H54 (cell line): ENCODE measurements at places on chromosomes 4 and X.

DNA sequence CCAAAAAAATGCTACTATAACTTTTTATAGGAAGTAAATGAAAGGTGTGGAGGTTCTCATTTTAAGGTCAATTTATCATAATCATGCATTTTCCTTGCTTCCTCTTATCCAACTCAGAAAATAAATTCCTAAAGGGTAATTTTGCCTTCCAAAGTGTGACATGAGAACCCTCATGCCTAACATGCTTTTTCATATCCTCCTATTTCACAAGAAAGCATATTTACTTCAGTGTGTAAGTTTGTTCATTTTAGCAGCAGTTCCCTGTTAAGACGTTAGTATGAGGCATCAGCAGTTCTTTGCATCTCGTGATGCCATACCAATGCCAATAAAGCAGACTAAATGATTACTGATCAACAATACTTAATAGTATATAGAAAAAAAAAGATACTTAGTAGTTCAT is 18.4 kb downstream of the WDFY3 start:
- DNase-seq = no peak

- no peak for DNase-seq
Observed at GRCh38 chr4:152970102-152970820, 34.1 kb downstream of the FHDC1 start.

- peak; percentile 29 for DNase-seq
Observed at GRCh38 chr4:74374561-74375327, 9.8 kb downstream of the EREG start.

DNA sequence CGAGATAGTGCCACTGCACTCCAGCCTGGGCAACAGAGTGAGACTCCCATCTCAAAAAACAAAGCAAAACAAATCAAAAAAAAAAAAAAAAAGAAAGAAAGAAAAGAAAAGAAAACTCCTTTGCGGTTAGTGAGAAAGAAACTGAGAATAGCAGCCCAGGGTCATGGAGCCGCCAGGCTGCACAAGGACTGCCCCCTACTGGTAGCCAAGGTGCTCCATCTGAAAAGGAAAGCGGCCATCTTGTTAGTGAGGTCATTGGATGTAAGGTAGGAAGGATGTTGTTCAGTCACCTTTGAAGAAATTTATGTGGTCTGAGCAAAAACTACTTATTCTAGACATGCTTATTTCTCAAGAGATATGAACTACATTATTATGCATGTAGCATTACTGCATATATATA is 660.6 kb upstream of the TENM3 start:
- DNase-seq = no peak

GRCh38 chrX:124592744-124593143 is 246.4 kb downstream of the SH2D1A start:
- DNase-seq = no peak

DNA sequence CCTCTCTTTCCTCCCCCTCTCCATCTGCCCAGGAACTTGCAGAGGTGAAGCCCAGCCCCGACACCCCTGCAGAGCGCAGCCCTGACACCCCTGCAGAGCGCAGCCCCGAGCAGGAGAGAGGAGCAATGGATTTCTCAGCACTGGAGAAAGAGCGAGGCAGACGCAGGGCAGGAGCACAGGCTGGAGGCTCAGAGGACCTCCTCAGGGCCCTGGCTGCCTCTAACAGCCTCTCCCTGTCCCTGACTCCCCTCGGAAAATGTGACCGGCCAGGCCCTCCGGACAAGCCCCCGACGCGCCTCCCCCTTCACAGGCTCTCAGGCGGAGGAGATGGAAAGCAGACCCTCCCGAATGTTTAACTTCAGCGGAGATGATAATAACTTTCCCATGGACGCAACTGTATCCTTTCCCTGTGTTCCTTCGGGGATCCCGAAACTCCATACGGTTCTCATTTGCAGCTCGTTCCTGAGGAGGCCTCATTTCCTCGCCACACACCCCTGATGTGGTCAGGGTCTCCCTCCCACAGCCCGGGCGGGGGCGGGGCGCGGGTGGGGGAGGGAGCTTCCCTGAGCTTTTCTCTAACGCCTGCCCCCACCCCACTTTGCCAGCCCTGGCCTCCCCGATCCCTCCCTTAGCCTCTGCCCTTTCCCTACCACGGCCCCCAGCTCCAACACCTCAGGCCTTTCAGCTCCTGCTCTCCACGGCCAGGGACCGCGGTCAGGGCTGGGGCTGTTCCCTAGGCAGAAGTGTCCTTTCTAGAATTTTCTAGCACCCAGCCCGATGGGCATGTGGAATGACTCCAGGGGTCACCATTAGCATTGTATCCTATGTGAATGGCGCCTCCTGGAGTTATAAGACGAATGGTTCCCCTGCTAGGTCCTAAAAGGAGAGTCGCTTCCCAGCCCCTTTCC is 201.1 kb upstream of the BCOR start:
- DNase-seq = no peak

GRCh38 chr4:47075262-47075661 is 43.9 kb downstream of the GABRB1 start:
- no peak for DNase-seq

- DNase-seq = no peak
Observed at GRCh38 chr4:11910812-11911211, 482.1 kb upstream of the HS3ST1 start.

- no peak for DNase-seq
Observed at GRCh38 chr4:147730333-147730732, 1.6 kb upstream of the ARHGAP10 start.

DNA sequence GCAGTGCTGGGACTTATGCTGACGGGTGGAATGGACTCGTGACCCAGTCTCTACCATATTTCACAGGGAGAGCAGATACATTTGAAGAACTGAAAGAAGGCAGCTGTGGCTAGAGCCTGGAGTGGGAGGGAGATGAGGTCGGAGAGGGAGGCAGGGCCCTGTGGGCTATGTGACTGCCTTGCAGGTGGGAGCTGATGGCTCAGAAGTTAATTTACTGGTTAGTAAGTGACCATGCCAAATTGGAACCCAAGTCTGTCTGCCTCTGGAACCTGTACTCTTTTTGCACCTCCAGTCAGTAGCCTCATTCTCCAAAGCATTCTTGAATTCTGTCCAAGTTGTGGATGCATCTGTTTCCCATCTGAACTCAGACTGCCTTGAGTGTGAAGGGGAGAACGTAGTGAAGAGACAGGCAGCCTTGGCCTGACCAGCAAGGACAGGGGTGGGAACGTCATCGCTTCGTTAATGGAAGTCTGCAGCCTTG is 92.3 kb downstream of the REPS2 start:
- DNase-seq = no peak

DNA sequence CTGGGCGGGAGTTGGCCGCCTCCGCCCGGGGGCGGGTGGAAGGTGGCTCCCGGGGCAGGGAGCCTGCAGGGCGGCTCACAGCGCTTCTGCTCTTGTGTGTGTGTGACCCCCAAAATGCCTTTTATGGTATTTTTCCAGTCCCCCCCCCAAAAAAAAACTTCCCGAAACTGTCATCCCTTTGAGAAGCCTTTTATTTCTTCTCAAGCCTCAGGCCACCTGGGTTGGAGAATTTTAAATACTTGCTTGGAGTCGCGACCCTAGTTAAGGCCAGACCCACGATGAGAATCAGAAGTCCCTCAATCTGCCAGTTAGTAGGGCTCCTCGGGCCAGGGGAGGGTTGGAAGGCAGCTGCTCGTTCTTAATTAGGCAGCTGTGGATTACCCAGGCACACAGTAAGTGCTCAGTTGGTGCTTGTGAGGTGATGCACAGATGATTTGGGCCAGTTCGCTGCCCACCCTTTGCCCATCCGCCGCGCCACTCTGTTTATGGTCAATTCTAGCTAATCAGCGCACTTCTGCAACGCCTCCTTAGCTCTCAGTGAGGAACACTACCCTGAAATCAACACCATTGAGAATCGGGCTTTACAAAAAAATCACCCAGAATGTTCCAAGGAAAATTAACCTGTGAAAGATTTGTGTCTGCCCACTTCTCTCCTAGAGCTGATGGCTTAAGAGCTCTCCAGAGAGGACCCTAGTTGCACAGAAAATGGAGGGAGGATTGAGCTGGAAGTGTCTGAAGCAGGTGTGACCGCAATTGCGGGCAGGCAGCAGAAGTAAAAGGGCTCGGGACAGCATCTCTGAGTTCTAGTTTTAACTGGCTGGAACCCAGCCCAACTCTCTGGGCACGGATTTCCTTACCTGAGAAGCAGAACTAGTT is 648 bp upstream of the SCD5 start:
- no peak for DNase-seq

- DNase-seq = no peak
Observed at GRCh38 chrX:43423876-43424275, 232.2 kb upstream of the MAOA start.

GRCh38 chrX:69139516-69139915 is 25.7 kb downstream of the PJA1 start:
- no peak for DNase-seq
